ENCODE measurements at places on chromosomes 16 and 17. TPM values are rescaled to one million over a fixed set of nuclear protein-coding genes. Genes with fewer than 3 reads are reported as not detected.

DNA sequence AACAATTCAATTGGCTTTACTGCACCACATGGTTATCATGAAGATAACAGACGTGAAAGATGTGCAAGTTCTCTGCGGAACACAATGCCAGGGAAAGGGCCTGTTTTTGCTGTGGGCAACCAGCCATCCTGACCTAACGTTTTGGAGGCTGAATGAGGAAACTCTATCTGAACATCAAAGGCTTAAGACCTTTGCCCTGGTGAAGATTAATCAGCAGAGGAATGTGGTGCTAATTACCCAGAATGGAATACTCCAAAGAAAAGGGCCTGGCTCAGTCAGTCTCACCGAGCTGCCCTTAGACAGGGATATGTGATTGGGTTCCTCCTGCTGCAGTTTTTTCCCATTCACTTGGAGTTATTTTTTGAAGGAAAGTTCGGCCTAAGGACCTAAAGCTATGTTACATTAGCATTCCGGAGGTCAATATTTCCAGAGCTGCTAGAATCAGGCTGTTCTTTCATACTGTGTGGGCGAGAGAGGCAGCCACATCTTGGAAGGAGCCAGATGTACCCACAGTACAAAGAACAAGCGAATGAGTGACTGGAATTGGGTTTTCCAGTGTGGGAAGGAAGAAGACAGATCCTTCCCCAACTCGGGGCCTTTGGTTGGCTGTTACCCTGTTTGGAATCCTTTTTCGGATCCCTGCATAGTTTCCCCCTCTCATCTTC lies 15.5 kb downstream of the ASIC2 start:
- no peak for DNase-seq

- DNase-seq: no peak
These were observed 89.0 kb upstream of the CDH5 start for GRCh38 chr16:66277311-66278070.

DNA sequence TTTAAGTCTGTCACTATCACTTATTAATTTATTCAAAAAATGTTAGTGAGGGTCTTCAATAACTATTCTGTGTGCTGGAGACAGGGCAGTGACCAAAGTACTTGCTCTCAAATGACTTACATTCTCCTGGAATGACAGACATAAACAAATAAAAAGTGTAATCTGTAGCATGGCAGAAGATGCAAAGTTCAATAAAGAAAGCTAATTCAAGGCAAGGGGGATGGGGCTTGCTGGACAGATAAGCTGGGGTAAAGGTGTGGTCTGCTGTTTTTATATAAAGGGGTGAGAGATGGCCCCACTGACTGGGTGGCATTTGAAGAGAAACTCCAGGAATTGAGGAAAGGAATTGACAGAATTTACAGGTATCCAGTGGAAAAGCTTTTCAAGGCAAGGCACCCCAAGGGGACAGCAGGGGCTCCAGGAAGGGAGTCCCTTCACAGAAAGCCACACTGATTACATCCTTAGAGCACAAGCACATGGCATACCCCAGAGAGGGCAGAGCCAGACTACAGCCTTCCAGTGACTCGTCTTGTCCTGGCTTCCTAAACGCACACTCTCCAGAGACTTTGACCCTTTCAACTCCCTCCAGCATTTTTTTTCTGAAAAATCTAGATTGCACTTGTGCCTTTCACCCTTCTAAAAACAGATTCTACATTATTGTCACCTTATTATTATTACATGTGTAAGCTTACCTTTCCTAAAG lies 123.7 kb upstream of the HS3ST3A1 start:
- no peak for DNase-seq

DNAI2 gene
- 0.38 TPM for total RNA-seq

- DNase-seq: no peak
These were observed 6.4 kb upstream of the TCAP start for GRCh38 chr17:39658760-39659159.

DNA sequence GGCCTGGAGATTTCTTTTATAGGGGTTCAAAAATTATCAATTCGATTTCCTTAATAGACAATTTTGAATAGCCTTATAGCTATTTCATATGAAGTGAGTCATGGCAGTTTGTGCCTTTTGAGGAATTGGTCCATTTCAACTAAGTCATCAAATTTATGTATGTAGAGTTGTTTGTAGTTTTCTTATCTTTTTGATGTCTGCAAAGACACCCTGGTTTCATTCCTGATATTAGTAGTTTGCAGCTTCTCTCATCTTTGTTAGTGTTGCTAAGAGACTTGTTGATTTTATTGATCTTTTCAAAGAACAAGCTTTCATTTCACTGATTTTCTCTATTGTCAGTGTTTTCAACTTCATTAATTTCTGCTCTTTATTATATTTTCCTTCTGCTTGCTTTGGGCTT lies 44.2 kb downstream of the N4BP1 start:
- no peak for DNase-seq

DNA sequence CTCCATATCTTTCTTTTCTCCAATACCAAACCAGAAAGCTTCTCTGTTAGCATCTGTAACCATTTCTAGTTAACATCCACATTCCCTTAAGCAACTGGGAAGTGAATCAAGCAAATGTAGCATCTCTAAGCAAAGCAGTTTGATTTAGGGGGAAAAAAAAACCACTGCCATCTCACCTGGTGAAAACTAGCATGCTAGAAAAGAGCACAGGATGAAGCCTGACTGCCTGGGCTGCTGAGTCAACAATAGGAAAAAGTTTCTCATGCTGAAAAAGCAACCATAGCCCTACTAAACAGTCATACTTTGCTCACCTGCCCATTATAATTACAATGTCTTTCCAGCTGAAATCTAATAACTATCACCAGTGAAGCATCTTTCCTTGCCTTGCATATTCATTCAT lies 139.3 kb downstream of the ANKFN1 start:
- DNase-seq: peak; percentile 55

DNA sequence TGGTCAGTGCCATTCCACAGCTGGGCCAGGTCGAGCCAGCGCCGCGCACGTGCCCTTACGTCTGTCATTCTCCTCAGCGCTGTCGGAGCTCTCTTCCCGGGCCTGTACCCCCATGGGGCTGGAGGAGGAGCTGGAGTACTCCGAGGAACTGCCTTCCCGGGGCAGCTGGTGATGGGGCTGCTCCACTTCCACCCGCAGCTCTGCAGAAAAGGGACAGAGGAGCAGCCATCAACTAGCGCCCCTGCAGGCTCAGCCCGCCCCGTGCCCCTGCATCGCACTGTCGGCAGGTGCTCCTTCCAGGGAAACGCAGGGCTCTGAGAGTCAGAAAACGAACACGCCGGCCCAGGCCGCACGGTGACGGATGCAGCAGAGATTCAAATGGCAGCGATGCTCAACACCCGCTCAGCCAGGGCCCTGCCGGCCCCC lies 20.9 kb downstream of the MAP1LC3B start:
- DNase-seq: no peak

DNA sequence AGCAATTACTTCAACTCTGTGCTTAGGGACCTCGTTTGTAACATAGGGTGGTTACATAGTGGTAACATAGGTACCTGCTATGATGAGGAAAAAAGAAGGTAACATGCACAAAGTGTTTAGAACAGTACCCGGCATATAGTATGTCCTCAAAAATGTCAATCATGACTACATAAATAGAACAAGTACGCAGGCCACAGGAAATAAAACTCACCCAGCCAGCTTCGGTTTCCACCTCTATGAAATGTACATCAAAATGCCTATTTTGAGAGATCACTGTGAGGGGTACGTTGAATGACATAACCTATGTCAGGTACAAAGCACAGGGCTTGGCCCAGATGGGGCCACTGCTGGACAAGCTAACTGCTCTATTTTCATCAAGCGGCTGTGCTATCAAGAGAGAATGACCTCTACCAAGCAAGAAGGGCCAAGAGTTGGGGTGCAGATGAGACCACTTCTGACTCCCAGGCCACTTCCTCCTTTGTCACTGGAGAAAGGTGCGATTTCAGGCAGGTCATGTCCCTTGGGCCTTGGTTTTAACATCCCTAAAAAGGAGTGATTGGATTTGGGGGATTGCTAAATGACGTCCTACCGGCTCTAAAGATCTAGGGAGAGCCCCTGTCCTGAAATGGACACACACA lies 45.4 kb downstream of the WSB1 start:
- no peak for DNase-seq

DNA sequence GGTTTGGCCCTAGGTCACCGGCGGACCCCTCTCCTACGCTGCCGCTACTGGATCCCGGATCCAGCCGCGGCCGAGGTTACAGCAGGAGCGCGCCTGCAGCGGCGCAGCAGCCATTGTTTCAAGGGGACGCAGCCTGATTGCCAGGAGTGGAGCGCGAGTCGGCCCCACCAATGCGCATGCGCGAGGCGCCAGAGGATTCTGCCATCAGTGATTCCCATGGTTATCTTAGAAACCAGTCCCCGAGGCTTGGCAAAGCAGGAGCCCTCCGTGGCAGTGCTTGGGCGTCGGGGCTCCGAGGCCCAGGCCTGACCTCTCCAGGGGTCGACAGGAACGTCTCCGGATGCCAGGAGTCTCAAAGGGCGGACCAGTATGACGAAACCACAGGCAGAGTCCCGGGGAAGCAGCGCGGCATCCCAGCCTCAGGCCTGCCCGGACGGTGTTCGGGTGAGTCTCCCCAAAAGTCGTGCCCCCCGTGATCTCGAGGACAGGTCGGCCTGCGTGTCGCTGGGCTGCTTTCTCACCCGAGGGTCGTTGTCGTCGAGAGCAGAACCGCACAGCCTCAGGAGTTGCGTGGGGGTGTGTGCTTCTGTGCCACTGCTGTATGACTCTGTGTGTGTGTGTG lies 608.5 kb downstream of the KCNJ18 start:
- DNase-seq: no peak

DNA sequence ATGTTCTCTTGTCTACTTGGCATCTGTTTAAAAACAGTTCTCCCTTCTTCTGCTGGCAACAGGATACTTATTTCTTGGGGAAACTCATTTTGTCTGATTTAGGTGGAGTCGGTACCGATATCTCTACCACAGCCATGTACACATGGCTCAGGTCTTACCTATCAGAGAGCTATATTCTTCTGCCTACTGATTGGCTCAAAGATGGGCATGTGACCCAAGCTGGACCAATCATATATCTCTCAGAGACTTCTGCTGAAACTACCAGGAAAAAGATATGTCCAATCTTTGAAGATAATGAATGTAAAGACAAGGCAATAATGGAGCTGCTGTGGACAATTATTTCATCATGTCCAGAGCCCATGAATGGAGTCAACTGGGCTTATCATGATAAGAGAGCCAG lies 21.6 kb upstream of the SHISA9 start:
- DNase-seq: no peak

- DNase-seq: peak; percentile 61
These were observed 43.4 kb downstream of the KCNJ12 start for GRCh38 chr17:21419299-21420239.

GRCh38 chr16:70740914-70741782 lies 55.3 kb upstream of the MTSS2 start:
- DNase-seq: no peak

GRCh38 chr17:68600931-68601564 lies at the start of gene FAM20A:
Gene FAM20A, minus strand, starts transcription at chr17:68601367. Its CDS starts 701 bp downstream, at chr17:68600666.
- DNase-seq: no peak

- no peak for DNase-seq
These were observed 737 bp downstream of the NUDT16L1 start for GRCh38 chr16:4693956-4694641.

GRCh38 chr17:81509972-81510784 lies 2.4 kb downstream of the ACTG1 start:
- no peak for DNase-seq

GRCh38 chr17:7222972-7223292 lies 3.2 kb downstream of the ACADVL start:
- DNase-seq: no peak

LHX1 gene
- not detected for total RNA-seq

SEPTIN12 gene
- total RNA-seq: not detected

FBXL16 gene
- 0.76 TPM for total RNA-seq

DNA sequence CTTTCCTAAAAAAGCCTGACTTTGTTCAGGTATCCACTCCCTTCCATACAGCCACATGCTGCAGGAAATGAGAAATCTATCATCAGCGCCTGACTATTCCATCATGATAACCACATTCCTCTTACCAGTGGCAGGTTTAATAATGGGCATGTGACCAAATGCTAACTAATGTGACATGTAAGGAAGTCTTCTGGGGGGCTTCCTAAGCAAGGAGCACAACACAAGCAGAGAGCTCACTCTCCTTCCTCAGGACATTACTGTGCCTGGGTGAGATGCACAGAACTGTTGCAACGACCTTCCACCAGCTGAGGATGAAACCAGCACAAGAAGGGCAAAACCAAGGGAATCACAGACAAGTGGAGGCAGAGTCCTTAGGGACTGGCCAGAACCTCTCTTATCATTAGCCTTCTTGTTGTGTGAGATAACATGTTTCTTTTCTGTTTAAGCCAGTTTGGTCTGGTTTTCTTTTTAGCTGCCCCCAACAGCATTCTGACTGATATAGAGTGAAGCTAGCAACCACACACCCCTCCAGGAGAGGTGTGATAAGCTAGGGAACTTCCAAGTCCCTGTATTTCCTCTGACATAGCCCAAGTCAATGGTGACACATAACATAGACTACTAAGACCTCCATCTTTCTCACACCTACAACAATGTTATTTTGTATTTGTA lies 16.9 kb downstream of the MYO1D start:
- DNase-seq: no peak

DNA sequence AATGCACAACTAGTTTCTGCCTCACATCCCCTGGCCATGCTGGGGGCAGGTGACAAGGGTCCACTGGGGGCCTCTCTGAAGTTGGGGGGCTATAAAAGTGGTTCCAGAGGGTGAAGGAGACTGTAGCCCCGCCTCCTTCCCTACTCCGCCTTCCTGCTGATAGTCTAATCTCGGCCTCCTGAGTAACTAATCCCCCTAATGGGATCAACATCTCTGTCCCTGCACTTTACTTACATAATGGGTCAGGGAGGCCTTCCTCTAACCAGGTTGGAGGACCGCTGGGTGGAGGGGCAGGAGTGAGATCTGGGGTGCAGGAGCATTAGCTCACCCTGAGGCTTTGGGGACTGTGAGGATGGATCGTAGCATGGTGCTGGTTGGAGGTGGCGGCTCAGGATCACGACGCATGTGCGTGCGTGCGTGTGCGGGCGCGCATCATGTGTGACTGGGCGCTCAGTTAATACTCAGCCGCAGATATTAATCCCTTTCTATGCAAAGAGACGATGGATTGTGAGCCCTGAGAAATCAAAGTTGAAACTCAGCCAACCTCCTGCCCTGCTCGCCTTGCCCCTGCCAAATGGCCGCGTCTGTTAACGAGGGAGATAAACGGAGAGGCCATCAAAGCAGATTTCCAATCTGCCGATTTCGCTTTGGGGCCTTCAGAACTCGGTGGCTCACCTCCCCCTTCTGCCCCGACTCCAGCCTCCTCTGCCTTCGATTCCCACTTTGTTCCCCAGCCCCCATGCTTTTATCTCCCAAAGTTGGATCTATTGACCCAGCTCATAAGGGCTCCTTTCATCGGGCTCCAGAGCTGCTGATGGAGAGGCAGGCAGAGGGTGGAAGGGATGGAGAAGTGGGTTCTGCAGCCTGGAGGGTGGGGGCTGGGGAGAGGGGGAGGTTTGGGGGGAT lies 107.3 kb downstream of the SDK2 start:
- no peak for DNase-seq

GRCh38 chr16:10817963-10818941 lies at the start of gene TVP23A:
Gene TVP23A, minus strand, starts transcription at chr16:10818794. Its CDS starts 301 bp downstream, at chr16:10818493.
- DNase-seq: no peak

TMEM220 gene
- 0.85 TPM for total RNA-seq

- no peak for DNase-seq
These were observed 89.3 kb downstream of the SDR42E1 start for GRCh38 chr16:81921843-81922584.

GRCh38 chr16:68739964-68740627 lies 3.0 kb downstream of the CDH1 start:
- no peak for DNase-seq
